ENCODE measurements at places on chromosomes 5 and 9.

DNA sequence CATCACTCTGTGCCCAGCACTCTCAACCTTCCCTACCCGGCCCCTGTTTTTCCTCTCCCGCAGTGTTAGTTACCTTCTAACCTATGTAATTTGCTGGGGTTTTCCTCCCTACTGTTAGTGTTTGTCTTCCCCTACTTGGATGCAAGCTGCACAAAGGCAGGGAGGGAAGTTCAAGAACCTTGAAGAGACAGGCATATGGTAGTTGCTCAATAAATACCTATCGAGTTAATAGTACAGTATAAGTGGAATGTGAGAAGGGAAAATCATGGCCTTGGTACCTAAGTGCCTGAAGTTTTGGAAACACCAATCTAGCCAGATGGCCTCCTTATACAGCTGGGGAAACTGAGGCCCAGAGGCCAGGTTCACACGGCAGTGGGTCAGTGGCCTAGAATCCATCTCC, 24.2 kb downstream of the PDGFRB start:
- DNase-seq = no peak

DNA sequence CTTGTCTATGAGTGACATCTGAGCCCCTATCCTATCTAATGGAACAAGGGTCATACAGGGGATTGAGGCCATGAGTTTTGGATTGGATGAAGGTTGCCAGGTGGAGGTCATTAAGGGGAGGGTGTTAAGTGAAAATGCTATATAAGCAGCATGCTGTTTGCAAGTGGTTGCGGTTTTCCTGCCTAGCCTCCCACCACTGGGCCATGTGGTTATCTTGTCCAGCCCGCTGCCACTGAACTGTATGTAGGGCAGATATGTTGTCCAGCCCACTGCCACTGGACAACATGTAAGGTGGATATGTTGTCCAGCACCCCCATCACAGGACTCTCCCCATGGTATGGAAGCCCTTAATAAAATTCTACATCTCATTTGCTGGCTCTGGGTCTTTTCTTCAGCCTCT, 200.0 kb downstream of the FGF10 start:
- DNase-seq = no peak

DNA sequence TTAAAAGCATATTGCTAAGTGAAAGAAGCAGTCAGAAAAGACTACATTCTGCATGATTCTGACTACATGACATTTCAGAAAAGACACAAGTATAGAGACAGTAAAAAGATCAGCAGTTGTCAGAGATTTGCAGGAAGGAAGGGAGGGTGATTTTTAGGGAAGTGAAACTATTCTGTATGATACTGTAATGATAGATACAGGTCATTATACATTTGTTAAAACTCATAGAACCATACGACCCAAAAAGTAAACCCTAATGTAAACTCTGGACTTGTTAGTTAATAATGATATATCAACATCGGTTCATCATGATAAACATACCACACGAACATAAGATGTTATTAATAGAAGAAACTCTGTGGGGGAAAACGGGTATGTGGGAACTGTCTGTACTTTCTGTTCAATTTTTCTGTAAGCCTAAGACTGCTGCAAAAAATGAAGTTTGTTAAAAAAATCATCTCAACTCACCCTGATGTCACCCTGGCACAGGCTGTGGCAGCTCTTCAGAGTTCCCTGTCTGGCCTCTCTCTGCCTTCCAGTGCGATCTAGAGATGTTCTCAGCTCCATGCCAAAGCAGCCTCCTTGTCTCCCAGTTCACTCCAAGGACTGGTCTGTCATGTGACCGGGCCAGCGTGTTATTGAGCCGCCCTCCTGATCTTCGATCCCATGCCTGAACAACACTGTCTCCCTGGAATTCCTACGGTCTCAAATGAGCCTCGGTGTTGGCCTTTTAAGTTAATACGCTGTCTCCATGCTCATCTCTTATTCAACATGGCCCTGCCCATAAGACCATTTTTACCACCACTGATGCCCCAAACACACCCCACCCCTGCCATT, 35.4 kb downstream of the PRLR start:
- DNase-seq = no peak

GRCh38 chr5:154576429-154576806, 98.4 kb upstream of the HAND1 start:
- no peak for DNase-seq

GRCh38 chr9:120137186-120137840, 442.7 kb downstream of the CDK5RAP2 start:
- DNase-seq = no peak

DNA sequence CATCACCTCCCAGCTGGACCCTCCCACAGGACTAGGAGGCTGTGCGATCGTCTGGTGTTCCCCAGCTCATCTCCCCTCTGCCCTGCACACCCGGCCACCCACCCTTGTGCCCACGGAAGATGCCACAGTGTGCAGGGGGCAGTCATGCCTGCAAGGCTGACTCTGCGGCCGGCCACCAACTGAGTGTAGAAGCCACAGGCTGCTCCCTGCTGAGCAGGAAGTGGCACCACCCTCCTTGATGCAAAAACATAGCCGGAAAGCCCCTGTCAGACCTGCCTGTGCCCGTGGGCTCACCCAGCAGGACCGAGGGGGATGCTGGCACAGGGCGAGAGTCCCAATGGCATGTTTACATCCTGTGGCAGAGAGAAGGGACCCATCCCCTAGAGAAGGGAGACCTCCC, 40.3 kb upstream of the SLC12A7 start:
- no peak for DNase-seq

DNA sequence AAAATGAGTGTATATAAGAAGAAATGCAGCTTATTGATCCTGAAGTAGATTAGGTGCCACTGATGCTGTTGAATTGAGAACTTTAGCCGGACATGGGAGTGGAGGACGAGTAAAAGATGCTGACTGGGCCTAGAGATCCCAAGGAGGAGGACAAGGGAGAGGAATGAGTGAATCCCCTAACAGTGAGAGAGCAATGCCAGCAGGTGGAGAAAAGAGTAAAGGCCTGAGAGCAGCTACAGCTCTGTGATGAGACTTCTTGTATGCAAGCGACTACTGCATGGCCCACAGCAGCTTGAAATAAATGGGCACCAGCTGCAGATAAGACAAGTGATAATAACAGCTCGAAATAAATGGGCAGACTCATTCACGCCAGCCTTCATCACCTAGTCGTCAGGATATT, 44.5 kb upstream of the JMY start:
- DNase-seq = no peak

- no peak for DNase-seq
Measured at GRCh38 chr5:144089401-144090021, 80.9 kb downstream of the YIPF5 start.

- DNase-seq = no peak
Measured at GRCh38 chr5:150585781-150586341, 54.6 kb upstream of the SYNPO start.

GRCh38 chr5:106673941-106674340, 996.8 kb downstream of the EFNA5 start:
- DNase-seq = no peak

DNA sequence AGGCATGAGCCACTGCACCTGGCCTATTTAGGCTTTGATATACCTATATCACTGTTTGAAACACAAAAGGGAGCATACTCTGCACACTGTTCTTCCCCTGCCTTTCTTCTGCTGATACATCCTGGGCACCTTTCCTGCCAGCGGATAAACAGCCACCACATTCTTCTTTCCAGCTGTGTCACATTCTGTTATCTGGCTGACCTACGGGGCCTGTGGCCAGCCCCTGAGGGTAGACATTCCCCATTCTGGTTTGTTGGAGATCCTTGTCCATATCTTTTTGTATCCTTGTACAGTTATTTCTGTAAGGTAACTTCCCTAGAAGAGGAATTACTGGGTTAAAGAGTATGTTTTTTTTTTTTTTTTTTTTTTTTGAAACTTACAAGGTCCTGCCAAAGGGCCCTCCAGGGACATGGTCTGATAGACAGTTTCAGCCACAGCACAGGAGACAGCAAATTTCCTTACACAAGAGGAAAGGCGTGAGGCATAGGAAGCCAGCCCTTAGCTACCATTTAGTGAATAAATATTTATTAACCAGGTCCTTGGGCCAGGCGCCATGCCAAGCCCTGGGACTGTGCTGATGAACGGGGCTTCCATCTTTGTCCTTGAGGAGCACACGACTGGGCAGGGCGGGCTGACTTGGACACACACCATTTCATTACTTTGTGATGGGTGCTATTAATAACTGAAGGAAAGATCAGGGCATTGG, 57.8 kb downstream of the ERGIC1 start:
- DNase-seq = no peak

DNA sequence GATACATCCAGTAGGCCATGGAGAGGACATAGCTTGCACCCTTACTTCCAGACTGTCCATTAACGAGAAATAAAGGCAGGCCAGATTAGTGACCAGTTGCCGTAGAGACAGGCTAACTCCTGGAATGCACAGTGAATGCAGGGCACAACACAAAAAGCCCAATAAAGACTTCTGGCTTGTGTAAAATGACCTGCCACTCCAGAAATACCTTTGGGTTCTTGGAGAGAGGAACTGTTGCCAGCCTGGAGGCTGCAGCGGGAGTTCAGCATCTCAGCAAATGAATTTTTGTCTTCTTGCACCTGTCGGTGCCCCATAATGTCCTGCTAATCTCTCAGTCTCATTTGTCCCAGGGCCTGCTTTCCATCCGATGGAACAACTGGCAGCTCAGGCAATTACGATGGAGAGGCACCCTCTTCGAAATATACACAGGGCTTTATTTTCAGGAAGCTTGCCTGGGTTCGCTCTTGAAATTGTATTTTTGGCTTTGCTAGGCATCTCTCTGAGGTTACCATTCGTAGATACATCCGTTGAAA, 538.8 kb upstream of the ZNF462 start:
- no peak for DNase-seq

DNA sequence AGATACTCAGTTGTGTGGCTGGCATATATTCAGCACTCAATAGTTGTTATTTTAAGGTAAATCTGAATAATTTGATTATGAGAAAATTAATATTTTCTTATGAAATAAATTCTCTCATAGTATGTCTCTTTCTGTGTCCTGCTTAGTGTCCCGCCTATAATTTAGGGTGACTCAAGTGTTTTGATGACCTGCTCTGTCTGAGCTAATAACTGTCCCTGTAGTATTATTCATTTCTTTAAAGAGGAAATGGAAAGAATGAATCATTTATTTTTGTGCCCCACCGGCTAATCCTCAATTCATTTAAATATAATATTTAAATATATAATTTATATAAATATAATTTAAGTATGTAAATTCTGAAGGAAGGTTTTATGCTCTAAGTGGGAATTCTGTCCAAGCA, 4.1 kb downstream of the SLC1A1 start:
- DNase-seq = no peak

GRCh38 chr5:148268566-148268965, at the start of gene SPINK13:
Gene SPINK13, plus strand, starts transcription at chr5:148268794. Its CDS starts 1,279 bp downstream, at chr5:148270073.
- DNase-seq = no peak

DNA sequence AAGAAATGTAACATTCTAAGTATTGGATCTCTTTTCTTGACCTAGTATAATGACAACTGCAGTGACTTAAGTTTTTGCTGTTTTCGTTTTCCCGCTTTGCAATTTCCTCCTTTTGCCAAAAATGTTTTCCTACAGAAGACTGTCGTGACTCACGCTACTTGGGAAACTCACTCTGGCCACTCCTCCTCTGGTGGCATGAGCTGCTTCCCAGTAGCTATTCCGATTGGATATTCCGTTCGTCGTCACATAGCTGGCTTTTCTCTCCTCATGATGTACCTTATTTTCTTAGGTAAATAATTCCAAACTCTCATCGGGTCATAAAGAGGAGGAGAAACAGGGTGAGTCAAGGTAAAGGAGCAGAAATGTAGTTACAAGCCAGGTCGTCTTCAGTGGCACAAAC, 64.9 kb downstream of the GOLPH3 start:
- no peak for DNase-seq

DNA sequence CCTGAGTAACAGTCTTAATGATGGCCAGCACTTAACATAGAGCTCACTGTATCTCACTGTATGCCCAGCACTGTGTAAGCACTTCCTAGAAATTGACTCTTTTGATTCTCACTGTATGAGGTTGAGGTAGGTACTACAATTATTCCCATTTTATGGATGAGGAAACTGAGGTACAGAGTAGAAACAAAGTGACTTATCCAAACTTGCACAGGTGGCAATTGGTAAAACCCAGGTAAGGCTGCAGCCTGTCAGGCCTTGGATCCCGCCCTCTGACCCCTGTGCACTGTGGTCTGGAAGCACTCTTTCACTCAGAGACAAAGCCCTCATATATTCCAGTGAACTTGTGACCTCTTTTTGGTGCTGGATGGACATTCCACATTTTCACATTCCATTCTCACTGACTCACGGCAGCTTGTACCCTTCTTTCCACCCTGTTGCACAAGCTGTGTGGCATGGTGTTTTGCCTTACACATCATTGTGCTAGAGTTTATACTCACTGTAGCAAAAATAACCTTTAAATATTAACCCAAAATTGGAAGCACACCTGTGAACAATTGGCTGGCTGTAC, 21.7 kb downstream of the ANKRD55 start:
- no peak for DNase-seq

GRCh38 chr9:98365227-98365669, 109.8 kb upstream of the TBC1D2 start:
- DNase-seq = no peak

- peak; percentile 87 for DNase-seq
Measured at GRCh38 chr9:127224178-127224882, 40.2 kb upstream of the GARNL3 start.

DNA sequence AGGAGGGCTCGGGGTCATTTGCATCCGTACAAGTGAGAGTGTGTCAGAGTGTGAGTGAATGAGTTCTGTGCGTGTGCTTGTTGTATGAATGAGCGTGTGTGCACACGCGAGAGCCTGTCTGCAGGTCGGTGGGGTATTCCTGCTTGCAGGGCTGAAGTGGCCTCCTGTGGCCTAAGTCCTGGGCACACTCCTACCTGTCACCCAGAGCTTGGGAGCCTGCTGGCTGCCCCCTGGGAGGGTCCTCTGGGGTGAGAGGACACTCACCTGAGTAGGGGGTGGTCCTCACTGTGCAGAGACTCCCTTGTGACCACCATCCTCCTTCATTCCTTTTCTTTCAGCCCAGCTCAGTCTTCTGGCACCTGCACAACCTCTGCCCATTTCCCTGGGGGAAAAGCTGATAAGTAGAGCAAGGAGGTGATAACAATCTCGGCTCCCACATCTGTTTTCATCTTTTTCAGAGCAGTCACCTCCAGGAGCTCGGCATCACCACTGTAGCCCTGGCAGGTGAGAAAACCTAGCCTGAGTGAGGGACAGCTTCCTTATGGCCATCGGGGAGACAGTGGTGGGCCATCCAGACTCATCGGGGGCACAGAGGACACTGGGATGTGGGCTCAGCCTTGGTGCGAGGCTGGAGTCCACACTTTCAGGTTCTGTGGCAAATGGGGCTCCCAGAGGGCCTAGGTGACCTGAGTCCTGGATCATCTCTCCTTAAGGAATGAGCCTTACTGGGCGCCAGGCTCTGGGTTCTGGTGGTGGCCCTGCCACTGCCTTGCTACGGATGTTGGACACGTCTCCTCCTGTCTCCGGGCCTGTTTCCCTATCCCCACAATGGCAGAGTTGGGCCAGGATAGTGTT, 38.7 kb upstream of the SYNPO start:
- DNase-seq = no peak

- DNase-seq = no peak
Measured at GRCh38 chr5:150118561-150119229, 32.3 kb upstream of the CSF1R start.

Data from CD4-positive, alpha-beta T cell treated with Interleukin-15 for 4 hours (primary cell).